ENCODE measurements at places on chromosomes 16 and 17. TPM values are rescaled to one million over a fixed set of nuclear protein-coding genes. Genes with fewer than 3 reads are reported as not detected.

The HOXB4 gene
- not detected for total RNA-seq

The ARHGDIG gene
- not detected for total RNA-seq

The CA10 gene
- not detected for total RNA-seq

The KRT26 gene
- total RNA-seq: not detected

The TBC1D3 gene
- total RNA-seq: not detected

The HSD17B2 gene
- total RNA-seq: 26.3 TPM

The REXO5 gene
- 13.1 TPM for total RNA-seq

The SLC38A8 gene
- not detected for total RNA-seq

The SETD1A gene
- 3.6 TPM for total RNA-seq

The OR2C1 gene
- not detected for total RNA-seq

The P2RX1 gene
- total RNA-seq: not detected

The C1QL1 gene
- total RNA-seq: 0.11 TPM

The SLC47A2 gene
- not detected for total RNA-seq

Data from HepG2 (cell line).